NCI-H1048 (cell line): ENCODE measurements at places on chromosomes 5 and 9.

- no peak for DNase-seq
These were observed 2.8 kb upstream of the AMBP start for GRCh38 chr9:114080773-114081440.

DNA sequence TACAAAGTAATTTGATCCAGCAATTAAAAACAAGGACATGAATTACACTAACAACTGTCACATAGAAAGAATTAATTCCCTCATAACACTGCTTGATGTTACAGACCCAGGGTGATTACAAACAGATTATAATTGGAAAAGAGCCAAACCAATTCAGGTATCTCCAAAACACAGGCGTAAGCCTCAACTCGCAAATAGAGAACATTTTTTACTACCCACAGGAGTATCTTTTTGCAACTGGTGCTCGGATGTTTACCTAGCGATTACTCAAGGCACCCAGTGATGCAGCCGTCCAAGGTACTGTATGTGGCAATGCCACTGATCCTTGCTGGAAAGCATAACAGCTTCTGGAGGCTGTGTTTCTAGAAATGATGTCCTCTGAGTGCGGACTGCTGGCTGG is 386.1 kb upstream of the KIF2A start:
- no peak for DNase-seq

- no peak for DNase-seq
These were observed 140.8 kb downstream of the FGF1 start for GRCh38 chr5:142544946-142545649.

DNA sequence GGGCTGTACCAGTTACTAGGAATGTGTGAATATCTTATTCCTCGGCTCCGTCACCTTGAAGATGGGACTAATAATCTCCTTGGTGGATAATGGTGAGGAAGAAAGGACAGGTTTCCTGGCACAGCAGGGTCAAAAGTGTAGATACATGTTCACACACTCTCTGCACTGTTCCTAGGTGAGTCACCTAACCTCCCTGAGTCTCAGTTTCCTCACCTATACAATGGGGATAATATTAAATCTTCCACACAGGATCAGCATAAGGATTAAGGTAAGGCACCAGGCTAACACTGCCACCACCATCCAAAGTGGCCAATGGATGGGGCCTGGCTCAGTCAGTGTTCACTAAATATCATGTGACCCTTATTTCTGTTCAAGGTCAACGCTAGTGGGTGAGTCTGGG is 66.9 kb downstream of the PSMB7 start:
- DNase-seq, result no peak

GRCh38 chr9:84669288-84670137 is at the start of gene NTRK2:
Gene NTRK2 (plus strand): TSS chr9:84669729. CDS start chr9:84670749, 1,020 bp downstream.
- DNase-seq, result no peak

DNA sequence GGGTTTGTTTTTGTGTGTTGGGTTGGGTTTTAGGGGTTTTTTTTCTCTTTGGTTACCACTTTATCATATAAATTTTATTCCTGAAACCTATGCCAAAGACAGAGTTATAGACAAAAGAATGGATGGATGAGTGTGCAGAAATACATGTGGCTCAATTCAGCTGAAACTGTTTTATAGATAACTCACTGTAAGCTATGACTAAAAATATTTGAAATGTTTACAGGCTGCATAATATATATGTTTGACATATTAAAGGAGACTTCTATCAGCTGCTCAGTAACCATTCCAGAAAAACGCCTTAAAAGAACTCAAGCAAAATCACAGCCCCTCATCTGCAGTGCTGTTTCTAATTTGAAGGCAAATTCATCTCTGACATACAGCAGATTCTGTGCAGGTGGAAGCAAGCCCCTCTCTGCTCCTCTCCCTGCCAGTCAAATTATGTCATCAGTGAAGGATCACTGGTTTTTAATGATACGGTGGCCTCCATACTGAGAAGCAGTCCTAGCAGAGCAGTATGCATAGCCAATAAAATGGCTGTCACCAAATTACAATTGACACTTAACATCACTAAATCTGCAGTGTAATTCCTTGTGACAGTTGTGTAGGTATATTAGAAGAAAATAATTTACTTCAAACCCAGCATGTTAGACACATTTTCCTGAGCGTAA is 301.6 kb downstream of the NR2F1-AS1 start:
- no peak for DNase-seq

DNA sequence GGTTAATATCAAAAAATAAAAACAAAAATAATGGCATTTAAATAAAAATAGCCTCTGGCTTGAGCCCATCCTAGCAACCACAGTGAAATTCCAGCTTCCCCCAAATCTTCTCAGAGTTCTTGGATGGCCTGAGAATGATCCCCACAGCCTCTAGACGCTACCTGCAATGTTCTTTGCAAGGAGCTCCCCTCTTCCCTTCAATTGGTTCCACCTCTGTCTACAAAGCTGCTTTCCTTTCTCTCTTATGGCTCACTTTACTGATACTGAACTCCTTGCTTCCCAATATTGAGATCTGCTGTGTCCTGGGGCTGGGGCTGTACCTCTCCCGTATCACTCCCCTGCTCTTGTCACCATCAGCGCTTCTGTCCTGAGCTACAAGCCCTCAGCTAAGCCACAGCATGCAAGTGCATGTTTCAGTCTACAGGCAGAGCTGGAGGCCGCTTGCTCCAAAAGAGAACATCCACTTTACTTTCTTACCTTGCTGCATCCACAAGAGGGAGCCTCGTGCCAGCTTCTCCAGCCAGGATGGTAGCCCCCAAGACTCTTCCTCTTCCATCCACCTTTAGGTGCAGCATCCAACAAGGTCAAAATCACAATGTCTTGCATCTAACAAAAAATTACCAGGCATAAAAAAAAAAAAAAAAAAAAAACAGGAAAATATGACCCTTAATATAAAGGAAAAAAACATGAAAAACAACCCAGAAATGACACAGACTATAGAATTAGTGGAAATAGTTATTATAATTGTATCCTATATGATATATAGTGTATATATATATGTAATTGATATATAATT is 57.4 kb upstream of the PRSS3 start:
- no peak for DNase-seq

GRCh38 chr9:31490551-31491106 is 893.8 kb upstream of the ACO1 start:
- DNase-seq, result no peak
